ENCODE measurements at places on chromosomes 4 and X.

DNA sequence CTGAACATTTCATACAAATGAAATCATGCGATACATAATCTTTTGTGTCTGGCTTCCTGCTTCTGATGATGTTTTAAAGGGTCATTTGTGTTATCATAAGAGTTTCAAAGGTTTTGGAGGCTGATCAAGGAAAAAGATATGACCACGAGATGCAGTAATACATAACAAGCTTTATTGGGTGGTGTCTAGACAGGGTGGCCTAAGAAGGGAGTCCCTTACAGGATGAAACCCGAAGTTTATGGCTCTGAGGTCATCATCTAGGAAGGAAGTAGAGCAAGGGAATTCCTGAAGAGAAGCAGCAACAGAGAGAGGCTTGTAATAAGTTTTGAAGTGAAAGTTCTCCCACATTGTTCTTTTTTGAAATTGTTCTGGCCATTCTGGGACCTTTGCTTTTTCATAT lies 40.8 kb upstream of the SOD3 start:
- no peak for DNase-seq

- no peak for DNase-seq
Measured at GRCh38 chr4:6031846-6032245, 13.6 kb upstream of the C4orf50 start.

DNA sequence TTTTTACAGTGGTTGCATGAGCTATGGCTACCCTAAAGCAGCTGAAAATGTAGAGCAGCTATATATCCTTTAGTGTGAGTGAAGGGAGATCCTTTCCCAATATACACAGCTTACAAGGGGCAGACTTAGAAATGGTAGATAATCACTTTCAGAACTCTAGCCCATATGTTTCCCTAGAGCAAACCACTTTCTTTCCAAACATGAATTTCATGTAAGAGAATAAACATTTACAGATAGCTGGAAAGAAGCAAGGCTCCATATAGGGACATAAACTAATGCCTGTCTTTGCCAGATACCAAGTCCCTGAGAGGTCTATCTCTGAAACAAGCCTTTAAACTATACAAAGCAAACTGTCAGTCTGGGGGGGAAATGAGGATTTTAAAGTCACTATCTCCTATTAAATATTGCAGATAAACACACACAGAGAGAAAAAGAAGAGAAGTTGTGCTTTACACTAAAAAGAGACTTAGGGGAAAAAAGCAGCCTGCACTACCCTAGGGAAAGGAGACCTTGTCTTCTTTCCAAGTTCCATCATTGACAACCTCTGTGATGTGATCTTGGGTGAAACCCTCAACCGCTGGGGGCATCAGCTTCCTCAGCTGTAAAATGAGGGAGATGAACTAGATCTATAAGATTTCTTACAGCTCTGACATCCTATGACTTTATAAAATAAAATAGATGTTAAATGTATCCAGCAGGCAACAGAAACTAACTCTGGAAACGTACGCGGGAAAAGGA lies 73.6 kb downstream of the TMEM156 start:
- no peak for DNase-seq

DNA sequence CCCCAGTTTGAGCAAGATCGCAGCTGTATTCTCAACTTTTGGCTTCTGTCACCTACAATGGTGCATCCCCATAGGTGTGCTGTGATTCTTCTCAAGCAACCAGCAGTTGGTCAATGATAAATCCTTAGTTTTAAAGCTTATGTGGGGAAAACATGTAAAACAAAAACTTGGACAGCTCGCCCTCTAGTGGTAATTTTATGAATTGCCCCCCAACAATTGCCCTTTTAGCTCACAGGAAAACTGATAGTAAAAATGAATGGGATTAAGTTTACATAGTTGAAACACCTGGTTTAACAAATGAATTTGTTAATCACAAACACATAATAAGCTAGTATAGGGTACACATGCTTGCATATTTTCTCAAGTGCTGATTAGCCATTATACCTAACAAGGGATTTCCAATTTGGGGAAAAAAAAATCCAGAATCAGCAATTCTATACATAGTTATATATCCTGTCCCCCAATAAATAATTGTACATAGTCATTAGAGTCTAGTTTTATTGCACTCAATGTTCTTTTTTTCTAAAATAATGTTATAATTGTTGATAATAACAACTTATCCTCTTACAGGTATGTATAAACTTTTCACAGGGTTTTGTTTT lies 30.1 kb downstream of the TEX13A start:
- peak; percentile 15 for DNase-seq

GRCh38 chr4:24971192-24971591 lies 58.4 kb upstream of the CCDC149 start:
- DNase-seq, result no peak

GRCh38 chrX:77786365-77786680 lies 307 bp upstream of the ATRX start:
- no peak for DNase-seq

DNA sequence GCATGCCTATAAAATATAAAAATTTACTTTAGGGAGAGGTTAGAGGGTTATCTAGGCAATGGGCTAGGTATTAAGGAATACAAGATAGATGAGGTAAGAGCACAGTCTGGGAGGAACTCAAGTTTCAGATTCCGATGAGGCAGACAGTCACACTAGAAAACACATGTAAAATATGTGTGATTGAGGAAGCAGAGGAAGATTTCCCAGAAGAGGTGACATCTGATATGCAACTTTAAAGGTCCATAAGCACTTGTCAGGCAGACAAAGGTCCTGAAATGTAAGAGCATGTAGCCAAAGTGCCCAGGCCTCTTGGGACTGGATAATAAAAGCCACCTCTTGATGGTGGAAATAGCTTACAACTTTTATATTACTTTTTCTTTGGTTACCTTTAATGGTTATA lies 81.1 kb upstream of the AADAT start:
- no peak for DNase-seq

DNA sequence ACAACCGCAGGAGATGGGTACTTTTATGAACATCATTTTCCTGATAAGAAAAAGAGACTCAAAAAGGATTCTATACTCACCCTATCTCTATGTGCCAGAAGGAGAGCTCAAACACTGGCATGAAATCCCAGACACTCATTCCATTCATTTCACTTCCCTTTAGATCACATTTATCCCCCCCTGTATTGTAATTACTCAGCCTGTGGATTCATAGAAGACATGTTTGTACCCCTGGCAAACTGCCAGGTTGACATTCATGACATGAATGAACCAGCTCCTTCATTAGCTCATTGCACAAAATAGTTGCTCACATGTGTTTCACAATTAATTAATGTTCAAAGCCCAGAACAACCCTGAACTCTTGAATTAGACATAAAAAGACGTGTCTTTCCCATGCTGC lies 4.9 kb downstream of the SMR3A start:
- DNase-seq, result no peak

DNA sequence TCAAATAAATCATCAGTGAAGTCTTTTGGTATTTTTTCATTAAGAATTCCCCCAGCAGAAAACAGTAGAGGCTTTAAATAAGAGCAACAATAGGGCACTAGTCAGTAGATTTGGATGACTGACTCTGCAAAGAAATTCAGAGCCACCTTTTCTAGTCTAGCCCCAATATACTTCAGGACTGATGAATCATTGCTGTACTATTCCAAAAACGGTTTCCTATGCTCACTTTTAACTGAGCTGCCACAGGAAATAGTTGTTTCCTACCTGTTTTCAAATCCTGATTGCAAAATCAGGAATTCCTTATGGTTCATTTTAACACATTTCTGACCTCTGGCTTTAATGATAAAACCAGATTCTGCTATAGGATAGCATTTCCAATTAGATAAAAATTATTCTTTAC lies 171.6 kb downstream of the NR3C2 start:
- no peak for DNase-seq

GRCh38 chr4:170743633-170744032 lies 653.9 kb upstream of the AADAT start:
- no peak for DNase-seq

DNA sequence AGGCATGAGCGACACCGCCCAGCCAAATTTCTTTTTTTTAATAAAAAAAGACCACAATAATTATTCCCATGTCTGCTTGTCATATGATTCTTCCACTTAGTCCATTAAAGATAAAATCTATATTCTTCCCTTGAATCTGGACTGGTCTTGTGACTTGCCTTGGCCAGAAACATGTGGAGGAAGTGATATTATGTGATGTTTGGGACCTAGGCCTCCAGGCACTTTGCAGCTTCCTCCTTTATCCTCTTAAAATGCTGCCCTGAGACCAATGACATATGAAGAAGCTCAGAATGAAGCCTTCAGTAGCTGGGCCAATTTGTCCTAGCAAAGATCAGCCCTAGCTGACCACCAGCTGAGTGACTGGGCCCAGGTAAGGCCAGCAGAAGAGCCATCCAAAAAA lies 250.0 kb downstream of the INPP4B start:
- no peak for DNase-seq

DNA sequence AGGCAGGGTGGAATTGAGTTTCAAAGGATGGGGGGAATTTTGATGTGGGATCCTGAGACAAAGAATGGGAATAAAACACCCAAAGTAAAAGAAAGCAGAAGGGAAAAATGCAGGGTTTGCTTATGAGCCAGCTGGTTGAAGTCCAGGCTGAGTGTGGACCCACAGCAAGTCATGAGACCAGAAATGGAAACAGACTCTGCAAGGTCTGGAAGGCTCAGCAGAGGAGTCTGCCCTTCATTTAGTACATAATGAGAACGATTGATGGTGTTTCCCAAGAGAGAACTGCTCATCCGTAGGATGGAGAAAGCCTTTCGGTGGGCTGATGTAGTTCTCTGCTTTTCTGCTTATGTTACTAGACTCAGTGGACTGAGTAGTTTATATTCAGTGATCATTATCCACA lies 259.1 kb downstream of the C4orf33 start:
- no peak for DNase-seq

DNA sequence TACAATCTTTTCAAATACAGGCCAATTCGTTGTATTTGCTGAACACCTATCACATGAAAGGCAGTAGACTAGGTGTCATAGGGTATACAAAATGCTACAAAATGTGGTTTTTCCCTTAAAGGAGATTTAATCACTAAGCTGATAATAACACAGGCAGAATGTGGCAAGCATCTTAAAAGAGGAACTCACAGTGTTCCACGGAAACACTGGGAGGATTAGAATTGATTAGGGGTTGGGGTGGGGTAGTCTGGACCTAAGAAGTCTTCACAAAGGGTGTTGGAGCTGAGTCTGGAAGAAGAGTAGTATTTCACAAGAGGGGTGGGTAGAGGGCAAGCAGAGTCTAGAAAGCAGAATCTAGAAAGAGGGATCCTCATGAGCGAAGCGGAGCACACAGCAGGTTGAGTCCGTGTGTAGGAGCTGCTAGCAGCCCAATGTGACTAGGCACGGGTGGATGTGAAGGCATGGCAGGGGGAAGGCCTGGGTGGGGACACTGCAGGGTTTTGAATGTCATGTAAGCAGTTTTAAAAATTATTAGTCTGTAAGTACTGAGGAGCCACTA lies 123.6 kb downstream of the MGST2 start:
- DNase-seq, result no peak

DNA sequence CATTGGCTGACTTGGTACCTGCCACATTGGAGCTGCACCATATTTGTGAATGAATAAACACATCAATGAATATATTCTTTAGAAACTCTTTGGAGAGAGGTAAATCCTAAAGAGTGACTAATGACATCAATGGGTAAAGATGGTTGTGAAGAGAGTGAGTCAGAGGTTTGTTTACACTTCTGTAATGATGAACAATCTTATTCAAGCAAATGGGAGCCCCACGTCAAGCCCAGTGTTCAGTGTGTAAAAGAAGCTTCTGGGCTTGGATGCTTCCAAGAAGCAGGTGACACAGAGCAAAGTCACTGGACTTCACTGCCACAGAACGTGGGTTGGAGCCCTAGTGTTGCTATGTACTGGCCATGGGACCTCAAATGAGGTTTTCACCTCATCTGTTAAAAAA lies 319.0 kb downstream of the STK32B start:
- no peak for DNase-seq

DNA sequence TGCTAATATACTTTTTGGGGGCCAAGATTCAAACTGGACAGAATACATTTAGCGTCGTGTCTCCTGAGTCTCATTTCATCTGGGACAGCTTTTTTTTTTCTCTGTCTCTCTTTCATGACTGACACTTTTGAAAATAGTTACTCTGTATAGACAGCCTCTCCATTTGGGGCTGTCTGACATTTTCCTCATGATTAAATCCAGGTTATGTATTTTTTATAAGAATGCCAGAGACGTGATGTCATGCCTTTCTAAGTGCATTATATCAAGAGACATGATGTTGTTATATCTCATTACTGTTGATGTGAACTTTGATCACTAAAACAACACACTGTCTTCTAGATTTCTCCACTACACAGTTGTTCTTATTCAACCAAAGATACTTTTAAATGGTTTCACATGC lies 199.0 kb downstream of the BANK1 start:
- peak; percentile 23 for DNase-seq

- no peak for DNase-seq
Measured at GRCh38 chr4:150192986-150193385, 114.7 kb downstream of the DCLK2 start.

GRCh38 chr4:71300964-71301363 lies 37.9 kb upstream of the SLC4A4 start:
- DNase-seq, result peak; percentile 34

GRCh38 chrX:7068939-7069367 lies 78.6 kb upstream of the STS start:
- peak; percentile 7 for DNase-seq

- DNase-seq, result no peak
Measured at GRCh38 chr4:54659749-54660535, 2.2 kb downstream of the KIT start.

DNA sequence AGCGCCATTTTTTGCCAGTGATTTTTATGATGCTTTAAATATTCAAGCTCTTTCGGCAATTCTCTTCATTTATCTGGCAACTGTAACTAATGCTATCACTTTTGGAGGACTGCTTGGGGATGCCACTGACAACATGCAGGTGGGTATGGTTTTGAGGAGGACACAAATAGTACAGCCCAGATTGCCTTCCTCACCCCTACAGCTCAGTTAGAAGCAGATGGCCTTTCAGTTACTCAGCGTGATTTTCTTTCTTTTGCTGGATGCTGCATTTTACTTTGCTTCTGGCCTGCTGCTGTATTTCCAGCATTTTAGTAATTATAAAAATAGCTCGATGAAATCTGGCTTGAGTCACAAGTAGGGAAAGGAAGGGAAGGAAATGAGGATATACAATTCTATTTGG lies 114.7 kb downstream of the SLC4A4 start:
- DNase-seq, result no peak

- no peak for DNase-seq
Measured at GRCh38 chr4:89645482-89645881, 191.5 kb downstream of the SNCA start.

- peak; percentile 94 for DNase-seq
Measured at GRCh38 chrX:48591255-48591791, 6.0 kb upstream of the WDR13 start.

GRCh38 chrX:133290076-133290475 lies 71.9 kb upstream of the TFDP3 start:
- DNase-seq, result peak; percentile 51

DNA sequence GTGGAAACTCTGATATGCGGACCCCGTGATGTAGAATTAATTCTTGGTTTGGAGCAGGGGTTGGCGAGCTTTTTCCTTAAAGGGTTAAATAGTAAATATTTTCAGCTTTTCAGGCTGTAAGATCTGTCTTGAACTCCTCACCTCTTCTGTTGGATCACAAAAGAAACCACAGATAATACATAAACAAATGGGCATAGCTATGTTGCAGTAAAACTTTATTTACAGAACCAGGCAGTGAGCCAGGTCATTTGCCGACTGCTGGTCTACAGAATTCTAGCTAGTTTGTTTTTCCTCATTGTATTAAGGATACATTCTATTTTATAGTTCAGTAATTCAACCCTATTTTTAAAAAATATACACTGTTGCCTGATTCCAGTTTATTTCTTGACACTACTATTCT lies 116.6 kb downstream of the PAPSS1 start:
- peak; percentile 59 for DNase-seq

- DNase-seq, result no peak
Measured at GRCh38 chrX:3541336-3541735, 172.1 kb downstream of the PRKX start.
